Activated naive CD4-positive, alpha-beta T cell (primary cell): ENCODE measurements at places on chromosomes 12 and 14.
A peak's percentile ranks its signal among the peaks of the same experiment; 100 is the strongest.

- DNase-seq = no peak
These were observed 184.4 kb upstream of the GRIP1 start for GRCh38 chr12:66863276-66863675.

DNA sequence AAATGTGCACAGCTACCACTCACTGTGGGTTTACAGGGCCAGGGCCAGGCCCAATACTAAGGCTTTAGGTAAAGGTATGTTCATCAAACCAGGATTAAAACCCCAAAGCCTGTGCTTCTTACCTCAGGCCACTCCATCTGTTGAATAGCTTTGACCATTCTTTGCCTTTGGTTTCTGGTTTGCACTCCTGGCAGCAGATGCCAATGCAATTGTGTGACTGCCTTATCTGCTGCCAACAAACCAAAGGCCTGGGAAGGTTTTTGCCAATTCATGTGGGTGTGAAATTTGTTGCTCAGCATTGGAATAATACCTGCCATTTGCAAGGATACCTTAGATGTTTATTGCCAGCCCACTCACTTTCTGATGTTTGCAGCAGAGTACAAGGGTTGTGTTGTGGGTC is 221.6 kb downstream of the C12orf75 start:
- no peak for DNase-seq

GRCh38 chr12:41186026-41186425 is 2.1 kb upstream of the PDZRN4 start:
- DNase-seq = no peak

- DNase-seq = no peak
These were observed 170.9 kb upstream of the LMNTD1 start for GRCh38 chr12:25723921-25724491.

GRCh38 chr14:31855262-31855661 is 221.8 kb upstream of the ARHGAP5 start:
- DNase-seq = no peak

DNA sequence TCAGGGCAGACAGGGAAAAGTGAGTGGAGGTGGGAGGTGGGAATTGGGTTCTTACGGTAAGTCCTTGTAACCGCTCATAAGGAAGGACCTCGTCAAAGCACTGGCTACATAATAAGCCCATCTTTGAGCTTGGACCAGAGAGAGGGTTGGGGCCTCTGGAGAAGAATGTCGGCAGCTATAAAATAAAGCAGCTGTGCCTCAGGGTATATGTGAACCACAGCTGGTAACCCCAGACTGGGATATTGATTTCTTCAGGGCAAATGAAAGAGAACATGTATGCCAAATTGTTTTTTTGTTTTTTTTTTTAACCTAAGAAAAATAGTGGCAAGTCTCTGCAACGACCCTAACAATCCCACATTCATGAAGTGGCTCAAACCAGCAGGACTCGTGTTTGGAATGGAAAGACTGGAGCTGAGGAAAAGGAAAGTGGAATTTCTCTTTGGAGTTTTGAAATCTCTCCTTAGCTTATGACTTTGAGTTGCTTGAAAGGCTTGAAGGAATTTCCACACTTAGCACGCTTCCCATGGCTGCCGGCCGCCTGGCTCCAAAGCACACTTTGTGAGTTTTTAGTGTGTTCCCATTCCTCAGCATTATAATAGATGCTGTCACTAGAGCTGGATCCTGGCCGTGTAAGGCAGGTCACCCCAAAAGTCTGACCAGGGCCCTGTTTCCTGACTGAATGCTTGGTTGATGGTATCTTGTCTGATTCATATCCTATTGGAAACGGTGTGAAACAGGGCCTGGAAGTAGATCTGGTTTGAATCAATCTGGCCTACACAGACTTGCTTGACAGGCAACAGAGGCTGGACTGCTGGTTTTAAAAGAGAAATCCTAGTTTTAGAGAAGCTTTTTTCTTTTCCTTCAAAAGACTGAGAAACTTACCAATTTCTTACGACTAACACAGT is 244.7 kb downstream of the MSRB3 start:
- DNase-seq = no peak

DNA sequence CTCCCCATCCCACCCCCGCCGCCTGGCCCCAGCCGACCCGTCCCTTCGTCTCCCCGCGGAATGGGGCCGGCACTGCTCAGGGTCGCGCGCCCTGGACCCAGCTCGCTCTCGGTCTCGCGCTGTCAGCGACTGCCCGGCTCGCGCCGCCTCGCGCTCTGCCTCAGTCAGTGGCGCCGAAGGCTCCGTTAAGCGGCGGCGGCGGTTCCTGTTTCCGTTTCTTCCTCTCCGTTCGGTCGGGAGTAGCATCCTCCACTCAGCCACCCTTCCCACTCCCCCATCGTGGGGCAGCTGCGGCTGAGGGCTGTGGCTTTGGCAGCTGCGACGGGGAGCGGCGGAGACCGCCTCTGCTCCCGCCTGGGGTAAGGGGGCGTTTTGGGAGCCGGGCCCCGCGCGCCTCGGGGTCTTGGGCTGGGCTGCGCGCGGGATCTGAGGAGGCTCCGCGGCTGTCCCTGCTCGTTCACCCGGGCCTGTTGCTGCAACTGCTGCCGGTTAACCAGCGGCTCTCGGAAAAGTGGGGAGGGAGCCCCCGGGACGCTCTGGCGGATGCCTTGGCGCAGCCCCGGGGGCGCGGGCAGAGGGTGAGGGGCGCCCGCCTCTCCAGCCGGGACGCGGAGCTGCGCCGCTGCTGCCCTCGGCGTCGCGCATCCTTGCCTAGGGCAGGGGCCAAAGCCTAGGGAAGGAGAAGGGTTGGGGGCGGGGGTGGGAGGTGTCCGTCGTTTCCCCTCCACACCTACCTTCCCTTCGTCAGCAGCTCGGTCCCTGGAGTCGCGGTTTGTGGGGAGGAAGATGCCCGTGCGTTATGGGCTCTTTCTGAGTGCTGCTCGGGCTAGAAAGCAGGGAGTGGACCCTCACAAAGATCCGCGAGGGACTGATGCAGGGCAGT is 567 bp downstream of the FUT8 start:
- peak; percentile 74 for DNase-seq

GRCh38 chr14:93049315-93049714 is 66.4 kb downstream of the ITPK1 start:
- no peak for DNase-seq

- DNase-seq = no peak
These were observed 158.0 kb upstream of the RTL1 start for GRCh38 chr14:101061411-101062064.

- no peak for DNase-seq
These were observed 8.0 kb downstream of the RBMS2 start for GRCh38 chr12:56529656-56530055.

DNA sequence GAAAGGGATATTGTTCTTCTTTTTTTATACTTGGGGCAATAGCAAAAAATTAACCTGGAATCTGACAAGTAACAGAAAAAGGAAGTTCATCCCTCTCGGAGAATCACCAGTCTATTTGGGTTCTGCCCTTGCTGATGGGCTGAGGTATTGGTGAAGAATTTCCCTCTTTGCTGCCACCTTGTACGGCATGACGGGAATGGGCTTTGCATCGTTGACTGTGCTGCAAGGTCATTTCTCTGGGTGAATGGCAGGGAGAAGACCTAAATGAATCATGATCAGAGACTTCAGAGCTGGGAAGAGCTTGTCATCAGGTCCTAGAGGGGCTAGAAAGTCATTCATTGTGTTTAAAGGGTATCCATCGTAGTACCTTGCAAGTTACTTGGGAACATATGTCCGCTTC is 12.0 kb downstream of the C1S start:
- no peak for DNase-seq

DNA sequence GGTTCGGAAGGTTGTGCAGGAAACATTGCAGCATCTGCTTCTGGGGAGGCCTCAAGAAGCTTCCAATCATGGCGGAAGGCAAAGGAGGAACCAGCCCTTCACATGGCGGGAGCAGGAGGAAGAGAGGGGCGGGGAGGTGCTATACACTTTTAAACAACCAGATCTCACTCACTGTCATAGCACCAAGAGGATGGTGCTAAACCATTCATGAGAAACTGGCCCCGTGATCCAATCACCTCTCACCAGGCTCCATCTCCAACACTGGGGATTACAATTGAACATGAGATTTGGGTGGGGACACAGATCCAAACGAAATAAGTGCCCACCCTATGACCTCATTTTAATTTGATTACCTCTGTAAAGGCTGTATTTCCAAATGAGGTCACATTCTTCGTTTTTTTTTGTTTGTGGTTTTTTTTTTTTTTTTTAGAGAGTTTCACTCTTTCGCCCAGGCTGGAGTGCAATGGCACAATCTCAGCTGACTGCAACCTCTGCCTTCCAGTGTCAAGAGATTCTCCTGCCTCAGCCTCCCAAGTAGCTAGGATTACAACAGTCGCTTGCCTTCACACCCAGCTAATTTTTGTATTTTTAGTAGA is 11.4 kb upstream of the ORAI1 start:
- no peak for DNase-seq

DNA sequence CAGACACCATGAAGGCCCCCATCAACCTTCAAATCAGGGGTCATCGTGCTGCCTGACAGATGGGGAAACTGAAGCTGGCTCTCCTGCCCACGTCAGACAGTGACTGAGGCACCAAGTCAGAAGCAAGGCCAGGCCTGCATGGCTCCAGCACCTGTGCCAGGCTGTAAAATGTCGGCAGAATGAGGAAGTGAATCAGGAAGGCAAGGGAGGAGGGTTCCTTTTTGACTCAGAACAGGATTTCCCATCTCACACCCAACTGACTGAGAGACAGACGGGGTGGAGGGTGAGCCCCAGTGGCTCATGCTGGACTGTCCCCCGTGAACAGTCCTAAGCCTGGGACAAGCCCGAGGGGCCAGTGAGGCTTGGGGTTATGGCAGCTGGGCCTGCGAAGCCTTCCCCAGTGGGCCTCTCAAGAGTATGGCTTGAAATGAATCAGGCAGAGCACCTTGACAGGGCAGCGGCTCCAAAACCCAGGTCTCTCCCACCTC is 20.9 kb downstream of the SYNE3 start:
- no peak for DNase-seq

- DNase-seq = no peak
These were observed 72.0 kb downstream of the PPP2R5E start for GRCh38 chr14:63470962-63471793.

DNA sequence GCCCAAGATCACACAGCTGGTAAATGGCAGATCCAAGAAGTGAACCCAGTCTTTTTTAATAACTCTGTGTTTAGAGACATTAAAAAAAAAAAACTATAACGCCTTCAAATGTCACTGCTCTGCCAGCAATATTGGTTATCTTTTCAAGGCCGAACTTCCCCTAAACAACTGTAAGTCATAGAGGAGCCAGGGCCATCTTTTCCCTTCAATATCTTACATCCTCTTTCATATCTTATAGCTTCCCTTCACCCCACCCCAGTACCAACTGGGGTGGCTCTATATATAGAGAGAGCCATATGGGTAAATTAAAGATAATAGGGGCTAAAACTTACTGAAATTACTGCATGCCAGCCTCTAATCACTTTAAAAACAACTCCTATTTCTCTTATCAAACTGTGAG is 100.2 kb downstream of the STAB2 start:
- no peak for DNase-seq

GRCh38 chr12:84290168-84290567 is 622.4 kb downstream of the SLC6A15 start:
- DNase-seq = no peak
